ENCODE measurements at places on chromosomes 2 and 18.

GRCh38 chr2:128316777-128317180 lies 1.9 kb downstream of the HS6ST1 start:
- no peak for DNase-seq

GRCh38 chr18:58902961-58903360 lies 38.3 kb downstream of the ZNF532 start:
- DNase-seq: no peak

DNA sequence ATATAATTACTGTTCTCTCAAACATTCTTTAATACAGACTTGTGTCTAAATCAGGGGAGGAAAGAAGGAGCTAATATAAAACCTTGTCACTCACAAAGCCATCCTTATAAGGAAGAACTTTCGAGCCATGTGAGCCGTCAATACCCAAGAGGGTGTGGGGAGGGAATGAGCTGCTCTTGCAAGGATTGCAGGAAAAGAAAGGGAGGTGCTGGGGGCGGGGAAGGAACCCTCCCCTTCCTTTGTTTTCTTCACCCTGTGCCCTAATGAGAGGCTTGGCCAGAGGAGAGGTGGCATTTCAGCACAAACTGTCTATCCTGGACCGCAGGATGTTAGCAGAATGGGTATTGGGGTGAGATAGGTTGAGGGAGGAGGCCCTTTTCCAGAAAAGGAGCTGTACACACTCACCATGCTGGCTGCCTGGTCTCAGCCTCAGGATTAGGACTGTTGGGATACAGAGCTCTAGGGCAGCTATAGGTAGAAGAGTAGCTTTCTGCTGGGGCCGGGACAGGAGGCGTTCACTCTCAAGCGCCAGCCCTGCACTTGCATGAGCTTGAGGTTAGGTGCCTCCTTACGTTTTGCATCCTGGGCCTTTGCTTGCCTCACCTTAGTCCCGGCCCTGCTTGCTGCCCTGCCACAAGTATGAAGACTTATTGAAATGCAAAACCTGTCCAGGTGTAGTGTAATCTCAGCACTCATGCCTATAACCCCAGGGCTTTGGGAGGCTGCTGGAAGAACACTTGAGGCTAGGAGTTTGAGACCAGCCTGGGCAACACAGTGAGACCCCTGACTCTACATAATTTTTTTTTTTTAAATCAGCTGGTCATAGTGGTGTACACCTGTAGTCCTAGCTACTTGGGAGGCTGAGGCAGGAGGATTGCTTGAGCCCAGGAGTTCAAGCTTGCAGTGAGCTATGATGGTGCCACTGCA lies 190.5 kb downstream of the LOXHD1 start:
- DNase-seq: no peak

- no peak for DNase-seq
Observed at GRCh38 chr2:106193690-106193976, 468 bp downstream of the UXS1 start.

DNA sequence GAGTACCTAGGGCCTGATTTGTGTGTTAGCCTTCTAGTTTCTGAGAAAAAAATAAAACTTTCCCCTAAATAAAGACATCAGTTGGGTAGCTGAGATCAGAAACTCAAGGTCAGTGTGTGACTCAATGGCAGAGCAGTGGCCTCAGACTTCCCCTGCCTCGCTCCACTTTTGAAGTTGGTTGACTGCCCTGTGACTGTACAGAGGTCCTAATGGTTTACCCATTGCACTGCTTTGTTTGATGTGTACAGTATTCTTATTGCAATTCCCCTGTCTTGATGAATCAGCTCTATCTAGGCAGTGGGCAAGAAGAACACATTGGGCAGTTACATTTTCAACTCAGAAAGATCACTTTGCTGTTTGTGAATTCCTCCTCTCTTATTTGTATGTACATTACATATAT lies 315.7 kb downstream of the KCNS3 start:
- DNase-seq: no peak

GRCh38 chr18:75831960-75832359 lies 404.5 kb upstream of the SMIM21 start:
- DNase-seq: no peak

- peak; percentile 5 for DNase-seq
Observed at GRCh38 chr18:35635170-35635569, 53.6 kb downstream of the GALNT1 start.

DNA sequence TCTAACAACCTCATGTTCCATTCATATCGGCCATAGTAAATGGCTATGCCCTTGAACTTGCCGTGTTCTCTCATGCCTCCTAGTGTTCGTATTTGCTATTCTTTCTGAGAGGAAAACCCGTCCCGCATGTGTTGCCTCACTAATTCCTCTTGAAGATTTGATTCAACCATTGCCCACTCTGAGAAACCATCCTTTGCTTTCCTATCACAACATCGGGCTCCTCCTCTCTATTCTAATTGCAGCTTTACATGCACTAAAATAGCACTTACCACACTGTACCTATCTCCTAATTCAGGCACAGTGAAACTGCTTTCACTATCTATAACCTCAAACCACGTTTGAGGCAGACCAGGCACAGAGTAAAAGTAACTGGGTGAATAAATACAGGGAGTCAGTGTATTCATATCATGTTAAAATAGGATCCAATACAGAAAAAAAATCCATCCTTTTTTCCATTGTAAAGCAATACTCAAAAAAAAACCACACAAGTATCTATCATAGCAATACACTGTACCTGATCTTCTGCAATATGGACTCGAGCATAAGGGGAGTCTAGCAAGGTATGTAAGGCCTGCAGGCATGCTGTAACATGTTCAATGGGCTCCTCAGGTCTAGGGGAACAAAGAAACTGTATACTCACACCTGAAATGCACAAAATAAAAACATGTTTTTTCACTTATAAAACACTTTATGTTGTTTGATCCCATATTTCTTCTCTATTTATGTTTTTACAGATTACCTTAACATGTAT lies 39.0 kb upstream of the STRN start:
- no peak for DNase-seq

- DNase-seq: no peak
Observed at GRCh38 chr18:13163167-13163927, 55.2 kb upstream of the LDLRAD4 start.

- no peak for DNase-seq
Observed at GRCh38 chr18:48888773-48889080, 62.0 kb downstream of the SMAD7 start.

DNA sequence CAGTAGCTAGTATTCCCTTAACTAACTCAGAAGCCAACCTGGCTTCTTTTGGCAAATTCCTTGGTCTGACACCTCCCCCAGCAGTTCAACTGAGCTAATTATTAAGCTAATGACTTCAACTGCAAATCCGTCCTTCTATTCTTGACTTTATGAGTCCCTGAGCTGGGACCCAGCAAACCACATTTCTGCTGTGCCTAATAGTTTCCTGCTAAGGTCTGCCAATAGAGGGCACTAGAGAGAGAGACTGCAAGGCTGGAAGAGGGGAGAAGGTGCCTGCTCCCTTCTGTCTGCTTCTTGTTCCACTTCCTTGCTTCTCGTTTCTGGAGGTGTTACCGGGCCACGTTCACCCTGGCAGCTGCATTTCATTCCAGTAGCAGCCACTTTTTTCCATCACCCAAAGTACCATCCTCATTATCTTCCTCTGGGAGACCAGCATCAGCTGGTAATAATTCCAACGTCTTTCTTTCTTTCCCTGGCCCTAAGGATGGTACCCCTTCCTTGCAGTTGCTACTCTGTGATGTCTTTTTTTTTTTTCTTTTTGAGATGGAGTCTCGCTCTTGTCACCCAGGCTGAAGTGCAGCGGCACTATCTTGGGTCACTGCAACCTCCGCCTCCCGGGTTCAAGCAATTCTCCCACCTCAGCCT lies 352.0 kb downstream of the TNS1 start:
- peak; percentile 34 for DNase-seq

DNA sequence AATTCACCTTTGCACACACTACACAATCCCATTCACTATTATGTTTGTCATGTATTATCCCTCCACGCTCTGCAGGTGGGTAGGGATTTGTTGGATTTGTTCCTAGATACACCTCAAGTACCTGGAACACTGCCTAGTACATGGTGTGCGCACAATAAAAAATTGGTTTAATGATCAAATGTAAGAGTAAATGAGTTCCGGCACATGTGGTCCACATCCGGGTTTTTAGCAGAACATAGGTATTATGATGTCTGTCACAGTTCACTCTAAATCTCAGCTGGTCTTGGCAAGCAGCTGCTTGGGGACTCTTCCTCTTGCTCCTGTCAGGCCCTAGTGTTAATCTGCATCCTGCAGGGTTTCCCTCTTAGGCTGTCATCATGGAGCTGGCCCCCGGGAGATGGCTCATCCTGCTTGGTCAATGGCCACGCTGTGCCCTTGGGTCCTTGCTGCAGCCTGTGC lies 21.8 kb upstream of the IL1R1 start:
- DNase-seq: no peak

- no peak for DNase-seq
Observed at GRCh38 chr2:73931531-73932500, 5.1 kb downstream of the DGUOK start.

DNA sequence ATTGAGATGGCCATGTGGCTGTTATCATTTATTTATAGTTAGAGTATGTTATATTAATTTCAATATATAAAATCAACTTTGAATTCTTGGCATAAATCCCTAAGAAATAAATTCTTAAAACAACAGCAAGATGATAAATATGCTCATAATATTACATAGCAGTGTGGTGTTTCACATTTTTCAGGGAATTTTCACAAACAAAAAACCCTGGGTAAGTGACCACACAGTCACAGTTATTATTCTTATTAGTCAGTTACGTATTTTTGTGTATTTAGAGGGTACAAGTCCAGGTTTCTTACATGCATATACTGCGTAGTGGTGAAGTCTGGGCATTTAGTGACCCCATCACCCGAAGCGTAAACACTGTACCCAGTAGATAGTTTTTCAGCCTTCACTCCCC lies 289.5 kb upstream of the REV1 start:
- no peak for DNase-seq

GRCh38 chr18:51739044-51739666 lies 541.7 kb upstream of the MEX3C start:
- no peak for DNase-seq

- no peak for DNase-seq
Observed at GRCh38 chr2:35174845-35175244, 1180.7 kb upstream of the CRIM1 start.

GRCh38 chr2:117820444-117820843 lies 6.0 kb downstream of the DDX18 start:
- DNase-seq: no peak

DNA sequence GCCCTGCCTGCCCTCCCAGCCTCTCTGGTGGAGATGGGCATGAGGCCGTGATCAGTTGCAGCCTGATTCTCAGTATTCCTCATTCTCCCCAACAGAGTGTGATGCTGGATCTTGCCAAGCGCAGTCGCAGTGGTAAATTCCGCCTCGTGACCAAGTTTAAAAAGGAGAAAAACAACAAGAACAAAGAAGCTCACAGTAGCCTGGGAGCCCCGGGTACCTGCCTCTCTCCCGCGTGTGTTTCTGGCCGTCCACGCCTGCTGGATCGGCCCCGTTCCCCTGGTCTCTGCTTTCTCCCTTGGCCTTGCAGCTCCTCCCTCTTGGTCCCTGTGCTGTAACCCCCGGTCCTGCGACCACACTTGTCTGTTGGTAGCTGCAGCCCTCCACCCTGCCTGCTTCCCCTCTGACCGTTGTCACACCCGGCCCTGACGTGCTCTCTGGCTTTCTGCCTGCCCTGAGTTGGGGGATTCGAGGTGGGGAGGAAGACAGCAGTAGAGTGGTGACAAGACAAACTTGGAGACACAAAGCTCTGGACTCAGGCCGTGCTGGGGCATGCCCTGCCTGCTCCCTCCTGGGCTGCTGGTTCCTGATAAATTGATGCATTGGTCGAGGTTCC lies 99.5 kb downstream of the USP40 start:
- DNase-seq: no peak

DNA sequence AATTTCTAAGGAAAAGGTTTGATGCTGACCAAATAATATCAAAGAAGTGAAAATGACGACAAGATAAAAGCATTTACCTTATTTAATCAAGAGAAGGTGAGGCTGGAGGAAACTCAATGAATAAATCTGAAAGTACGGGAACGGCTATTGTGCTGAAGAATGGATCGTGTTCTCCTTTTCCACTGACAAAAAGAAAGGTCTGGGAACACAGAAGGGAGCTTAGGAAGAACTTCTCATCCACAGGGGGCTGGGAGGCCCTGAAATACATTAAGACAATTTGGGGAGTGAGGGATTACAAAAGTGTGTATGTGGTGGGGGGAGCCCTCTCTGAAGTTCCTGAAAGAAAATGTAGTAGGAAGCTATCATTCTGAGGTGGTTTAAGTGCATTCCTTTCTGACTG lies 582.3 kb downstream of the SLC4A3 start:
- no peak for DNase-seq

DNA sequence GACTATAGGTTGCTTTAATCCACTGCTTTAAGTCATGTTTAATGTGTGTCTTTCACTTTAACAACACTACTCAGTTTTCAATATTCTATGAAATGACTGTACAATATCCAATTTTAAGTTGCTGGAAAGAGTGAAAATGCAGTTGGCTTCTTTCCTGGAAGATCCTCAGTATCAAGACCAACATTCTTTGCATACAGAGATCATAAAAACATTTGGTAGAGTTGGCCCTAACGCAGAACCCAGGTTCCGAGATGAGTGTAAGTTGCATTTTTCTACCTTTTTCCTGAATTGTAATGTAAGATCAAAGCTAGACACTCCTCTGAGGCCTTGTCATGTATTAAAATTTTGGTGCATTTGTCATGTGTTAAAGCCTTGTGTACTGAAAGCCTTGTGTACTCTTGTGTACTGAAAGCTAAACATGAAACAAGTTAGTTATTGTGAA lies 42.9 kb upstream of the TNFRSF11A start:
- peak; percentile 68 for DNase-seq

- no peak for DNase-seq
Observed at GRCh38 chr18:37853706-37854105, 288.1 kb upstream of the CELF4 start.
